ENCODE measurements at places on chromosomes 2 and 18.

- no peak for DNase-seq
Observed at GRCh38 chr2:20212871-20213503, 11.9 kb downstream of the SDC1 start.

- DNase-seq: no peak
Observed at GRCh38 chr18:36094431-36094830, 27.1 kb upstream of the RPRD1A start.

DNA sequence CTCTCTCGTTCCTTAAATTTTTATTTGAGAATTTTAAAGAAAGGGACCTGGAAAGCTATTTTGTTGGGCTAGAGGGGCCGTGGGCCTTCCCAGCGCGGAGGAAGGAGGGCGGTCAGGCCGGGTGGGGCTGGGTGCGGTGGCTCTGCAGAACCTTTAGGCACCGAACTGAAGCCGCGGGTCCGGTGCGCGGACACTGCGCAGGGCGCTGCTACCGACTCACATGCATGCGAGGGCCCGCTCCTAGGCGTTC lies 1.6 kb upstream of the TWIST2 start:
- DNase-seq: no peak

GRCh38 chr18:69617888-69618287 lies 217.2 kb downstream of the DOK6 start:
- no peak for DNase-seq

DNA sequence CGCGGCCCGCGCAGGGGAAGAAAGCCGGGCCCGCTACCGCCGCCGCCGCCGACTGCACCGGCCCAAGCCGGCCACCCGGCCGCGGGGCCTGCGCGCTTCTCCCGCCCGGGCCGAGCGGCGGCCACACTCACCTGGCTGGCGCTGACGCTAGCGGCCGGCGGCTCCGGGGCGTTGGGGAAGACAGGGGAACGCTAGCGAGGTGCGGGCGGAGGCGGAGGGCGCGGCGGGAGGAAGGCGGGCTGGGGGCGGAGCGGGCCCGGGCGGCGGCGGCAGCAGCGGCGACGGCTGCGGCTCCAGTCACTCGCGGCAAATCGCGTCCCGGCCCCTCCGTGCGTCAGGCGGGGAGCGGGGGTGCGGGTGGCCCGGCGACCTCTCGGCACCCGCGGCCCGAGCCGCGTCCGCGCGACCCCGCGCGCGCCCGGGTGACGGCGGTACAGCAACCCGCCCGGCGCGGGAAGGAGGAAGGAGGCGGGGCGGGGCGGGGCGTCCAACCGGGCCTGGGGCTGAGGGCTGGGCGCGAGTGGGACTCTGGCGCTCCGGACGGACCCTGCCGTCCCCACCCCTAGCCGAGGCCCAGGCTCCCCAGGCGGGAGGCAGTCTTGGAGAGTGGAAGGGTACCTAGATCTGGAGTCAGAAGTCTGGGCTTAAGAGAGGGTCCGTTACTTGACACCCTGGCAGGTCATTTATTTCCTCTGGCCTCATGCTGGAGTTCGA lies at the start of gene SESTD1:
Gene SESTD1, minus strand, starts transcription at position 465 of the 714 bp plus-strand sequence. CDS start 72,991 bp downstream, outside the sequence.
- DNase-seq: no peak

DNA sequence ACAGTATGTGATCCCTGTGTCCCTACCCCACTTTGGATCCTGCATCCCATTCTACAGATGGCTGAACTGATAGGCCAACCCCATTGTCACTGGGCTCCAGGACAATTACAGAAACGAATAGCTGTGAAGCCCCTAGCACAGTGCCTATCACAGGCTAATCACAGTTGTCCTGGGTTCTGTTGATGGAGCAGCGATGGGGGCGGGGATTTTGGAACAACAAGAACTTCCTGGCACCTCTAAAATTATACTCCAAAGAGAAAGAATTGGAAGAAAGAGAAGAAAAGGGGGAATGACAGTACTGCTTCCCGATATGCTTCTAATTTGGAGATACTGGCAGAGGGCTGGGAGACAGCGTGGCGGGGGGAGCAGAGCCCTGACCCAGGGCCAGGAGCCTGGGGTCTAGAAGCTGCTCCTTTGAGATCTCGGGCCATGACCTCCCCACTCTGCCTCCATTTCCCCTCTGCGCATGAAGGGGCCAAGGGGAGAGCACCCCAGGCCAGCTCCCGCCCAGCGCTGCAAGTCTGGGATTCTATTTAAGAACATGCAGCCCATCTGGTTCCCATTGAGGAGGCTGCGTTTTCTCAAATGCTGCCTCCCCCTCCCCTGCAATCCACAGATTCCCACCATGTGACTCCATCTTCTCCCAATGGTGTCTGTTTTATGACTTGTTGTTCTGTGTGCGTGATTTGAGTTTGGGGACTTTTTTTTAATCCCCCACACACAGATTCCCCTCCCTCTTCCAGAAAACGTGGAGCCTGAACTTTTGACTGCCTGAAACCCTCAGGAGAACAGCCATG lies 202.7 kb downstream of the CYP26B1 start:
- DNase-seq: no peak

DNA sequence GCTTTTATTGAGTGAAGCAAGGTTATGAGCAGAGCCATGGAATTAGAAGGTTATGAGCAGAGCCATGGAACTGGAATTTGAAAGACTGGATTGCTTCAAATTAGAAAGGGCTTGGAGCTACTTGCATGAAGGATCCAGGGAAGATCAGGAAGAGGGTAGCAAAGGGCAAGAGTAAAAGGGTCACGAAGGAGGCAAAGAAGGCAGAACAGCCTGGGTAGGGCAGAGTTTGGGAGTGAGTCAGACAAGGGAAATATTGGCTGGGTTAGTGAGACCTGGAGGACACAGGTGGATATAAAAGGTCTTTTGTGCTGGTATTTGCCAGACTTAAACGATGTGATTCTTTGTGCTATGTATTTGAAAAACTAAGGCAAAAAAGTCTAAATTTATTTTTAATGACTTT lies 65.0 kb downstream of the SEMA4F start:
- no peak for DNase-seq

GRCh38 chr2:235537186-235537585 lies 43.3 kb downstream of the AGAP1 start:
- no peak for DNase-seq

DNA sequence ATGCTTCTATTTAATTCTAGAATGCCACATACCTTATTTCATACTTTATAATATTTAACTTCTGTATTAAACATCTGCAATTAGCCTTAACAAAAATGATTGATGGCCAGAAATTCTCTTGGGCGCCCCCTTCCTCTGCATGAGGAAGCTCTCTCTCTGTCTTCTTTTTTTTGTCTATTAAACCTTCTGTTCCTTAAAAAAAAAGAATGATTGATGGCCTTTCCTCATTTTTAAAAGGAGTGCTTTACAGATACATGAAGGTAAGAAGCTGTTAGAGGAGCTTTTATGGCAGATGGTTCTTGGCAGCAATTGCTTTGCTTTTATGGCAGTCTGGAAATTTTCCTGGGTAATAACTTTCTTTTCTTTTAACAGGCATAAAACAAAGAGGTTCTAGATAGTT lies 526.9 kb downstream of the SLC4A3 start:
- no peak for DNase-seq

GRCh38 chr2:233301248-233301647 lies 6.4 kb upstream of the SAG start:
- no peak for DNase-seq

DNA sequence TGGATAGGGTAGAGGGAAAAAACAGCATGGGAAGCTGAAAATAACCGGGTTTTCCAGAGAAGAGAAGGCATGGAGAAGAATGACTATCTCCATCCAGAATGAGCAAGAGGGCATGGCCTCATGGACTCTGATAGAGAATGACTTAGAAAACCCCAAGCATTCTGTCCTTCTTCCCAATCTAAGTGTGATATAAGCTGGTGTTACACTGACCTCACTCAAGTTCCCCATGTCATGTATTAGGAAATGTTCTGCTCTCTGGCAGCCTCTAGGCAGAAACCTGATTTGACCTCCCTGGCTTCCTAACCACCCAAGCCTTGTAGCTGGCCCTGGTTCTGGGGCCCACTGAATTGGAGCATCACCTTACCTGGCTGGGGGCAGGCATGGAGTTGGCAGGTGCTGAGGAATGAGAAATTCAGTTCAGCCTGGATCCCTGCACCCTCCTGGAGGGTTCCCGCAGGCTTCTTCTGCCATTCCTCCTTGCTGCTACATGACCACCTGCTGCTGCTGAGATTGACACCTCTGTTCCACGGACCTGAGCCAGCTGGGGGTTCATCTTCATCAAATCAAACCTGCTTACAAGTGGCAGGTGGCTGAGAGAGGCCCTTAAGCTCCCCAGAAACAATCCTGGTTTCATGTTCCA lies 5.2 kb upstream of the SIGLEC15 start:
- no peak for DNase-seq

- DNase-seq: no peak
Observed at GRCh38 chr18:37450434-37451132, 115.0 kb downstream of the CELF4 start.

DNA sequence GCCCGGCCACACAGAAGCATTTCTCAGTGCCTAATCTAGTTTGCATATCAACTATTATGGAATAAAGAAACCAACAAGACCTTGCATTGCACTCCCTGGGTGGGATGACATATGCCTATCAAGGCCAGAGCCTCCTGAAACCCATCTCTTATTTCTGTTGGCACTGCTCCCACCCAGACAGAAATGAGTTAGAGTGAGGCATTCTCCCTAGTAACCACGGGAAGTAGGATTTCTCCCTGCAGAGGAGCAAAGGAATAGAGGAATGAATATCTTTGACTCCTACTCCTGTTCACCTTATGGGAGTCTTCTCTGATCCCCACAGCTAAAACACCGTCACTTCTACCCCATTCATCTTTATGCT lies 24.2 kb upstream of the SCYGR1 start:
- DNase-seq: no peak

DNA sequence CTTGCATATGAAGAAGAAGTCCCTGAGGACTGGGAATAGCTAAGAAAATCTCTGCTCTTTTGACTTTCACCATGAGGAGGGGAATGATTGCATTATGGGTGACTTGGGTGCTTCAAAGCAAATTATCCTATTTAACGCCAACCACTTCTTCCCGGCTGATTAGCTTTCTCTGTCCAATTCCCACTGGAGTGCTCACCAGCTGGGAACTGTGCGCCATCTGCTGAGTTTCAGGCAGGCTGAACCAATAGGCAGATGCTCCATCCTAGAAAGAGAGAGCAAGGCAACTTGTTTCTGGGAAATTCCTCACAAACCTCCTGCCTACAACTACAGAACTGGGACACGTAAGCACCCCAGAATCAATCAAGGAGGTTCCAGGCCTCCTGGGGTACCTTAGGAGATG lies 49.4 kb downstream of the POLE4 start:
- no peak for DNase-seq

DNA sequence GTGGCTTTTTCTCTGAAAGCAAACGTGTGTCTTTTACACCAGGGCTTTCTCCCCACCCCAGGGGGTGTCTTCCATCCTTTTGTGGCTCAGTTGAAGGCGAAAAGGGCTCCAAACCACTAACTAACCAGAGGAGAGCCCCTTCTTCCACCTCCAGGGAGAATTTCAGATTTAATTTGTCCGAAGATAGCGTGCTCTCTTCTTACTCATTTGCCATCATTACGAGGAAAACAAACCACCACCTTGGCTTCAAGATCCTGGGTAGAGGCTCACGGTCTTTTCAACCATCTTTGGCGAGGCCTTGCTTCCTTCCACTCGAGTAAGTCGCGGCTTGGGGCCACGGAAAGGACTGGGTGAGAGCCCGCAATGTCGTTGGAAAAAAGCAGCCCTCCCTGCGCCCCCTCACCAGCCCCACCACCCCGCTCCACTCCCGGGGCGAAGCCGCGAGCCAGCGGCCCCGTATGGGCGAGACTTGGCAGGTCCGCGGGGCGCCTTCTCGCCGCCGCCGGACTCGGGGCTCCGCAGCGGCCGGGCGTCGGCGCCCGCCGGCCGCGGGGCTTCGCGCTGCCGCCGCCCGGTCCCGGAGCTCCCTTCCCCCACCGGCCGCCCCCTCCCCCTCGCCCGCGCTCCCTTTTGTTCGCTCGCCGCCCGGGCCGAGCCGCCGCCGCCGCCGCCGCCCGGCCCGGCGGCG lies 1.7 kb upstream of the ZNF532 start:
- peak; percentile 32 for DNase-seq

DNA sequence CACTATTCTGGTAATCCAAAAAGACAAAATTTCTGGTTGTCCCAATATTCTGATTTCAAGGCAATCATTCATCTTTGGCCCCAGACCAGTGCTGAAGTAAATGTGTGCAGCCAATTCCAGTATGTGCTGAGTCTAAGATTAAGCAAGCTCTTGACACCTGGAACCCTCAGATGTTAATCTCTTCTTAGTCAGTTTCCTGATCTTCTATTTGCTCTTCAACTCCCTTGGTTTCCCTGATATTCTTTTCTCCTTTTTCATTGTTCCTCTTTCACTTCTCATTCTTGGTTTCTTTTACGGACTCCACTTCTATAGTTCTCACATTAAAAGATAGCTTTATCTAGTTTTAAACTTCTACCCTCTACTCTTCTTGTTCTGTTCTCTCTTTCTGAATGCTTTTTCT lies 445.7 kb upstream of the FANCL start:
- DNase-seq: no peak

- DNase-seq: no peak
Observed at GRCh38 chr2:238912228-238912915, 64.5 kb downstream of the TWIST2 start.

DNA sequence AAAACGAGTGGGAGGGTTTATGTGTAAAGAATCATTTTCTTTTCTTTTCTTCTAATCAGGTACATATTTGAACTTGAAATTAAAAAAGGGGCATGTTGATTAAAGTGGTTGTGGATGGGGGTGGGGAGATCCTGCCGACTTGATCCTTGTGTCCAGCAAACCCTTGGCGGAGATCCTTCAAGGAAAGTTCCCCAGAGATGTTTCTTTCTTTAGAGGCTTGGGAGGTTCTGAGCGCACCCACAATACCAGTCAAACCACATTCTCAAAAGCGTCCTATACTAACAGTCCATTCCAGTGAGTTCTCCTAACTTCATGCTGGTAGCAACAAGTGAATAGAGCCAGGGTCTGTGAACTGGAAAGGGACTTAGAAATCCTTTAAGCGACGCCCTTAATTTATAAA lies 49.2 kb downstream of the MYCN start:
- DNase-seq: no peak

DNA sequence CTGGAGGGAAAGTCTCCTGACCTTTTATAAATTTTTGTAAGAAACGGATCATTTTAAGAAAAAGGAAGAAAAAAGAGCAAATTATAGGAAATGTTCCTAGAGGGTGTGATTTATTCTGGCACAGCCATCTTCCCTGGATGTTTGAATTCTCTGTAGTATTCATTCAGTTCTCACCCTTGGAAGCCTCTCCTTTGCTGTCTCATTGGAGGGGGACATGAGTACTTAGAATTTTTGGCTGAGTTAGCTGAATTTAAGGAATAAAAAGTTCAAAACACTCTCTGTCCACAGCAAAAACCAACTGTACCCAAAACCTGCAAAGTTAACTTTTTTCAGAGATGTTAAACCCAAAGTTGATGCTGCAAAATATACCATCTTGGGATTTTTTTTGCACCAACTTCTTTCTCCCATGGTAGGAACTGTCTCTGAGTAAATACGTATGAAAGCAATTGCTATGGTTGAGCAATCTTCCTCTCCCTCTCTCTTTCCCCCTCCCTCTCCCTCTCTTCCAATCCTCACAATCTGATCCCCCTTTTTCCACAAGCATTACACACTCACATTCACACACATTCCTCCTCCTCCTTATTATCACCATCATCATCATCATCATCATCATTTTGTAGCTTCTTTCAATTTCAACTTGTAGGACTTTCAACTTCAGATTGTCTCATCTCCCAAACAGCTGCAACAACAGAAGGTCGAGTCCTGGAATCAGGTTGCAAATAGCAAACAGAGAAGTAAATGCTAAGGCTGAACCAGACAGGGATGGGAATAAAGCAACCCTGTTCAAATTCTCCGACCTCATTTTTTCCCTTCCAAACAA lies 183.7 kb downstream of the GFPT1 start:
- DNase-seq: no peak

GRCh38 chr2:80126596-80127189 lies 177.9 kb downstream of the LRRTM1 start:
- DNase-seq: no peak

GRCh38 chr2:85132397-85132796 lies 795 bp upstream of the TCF7L1 start:
- no peak for DNase-seq
